ENCODE measurements at places on chromosomes 6 and 20.

DNA sequence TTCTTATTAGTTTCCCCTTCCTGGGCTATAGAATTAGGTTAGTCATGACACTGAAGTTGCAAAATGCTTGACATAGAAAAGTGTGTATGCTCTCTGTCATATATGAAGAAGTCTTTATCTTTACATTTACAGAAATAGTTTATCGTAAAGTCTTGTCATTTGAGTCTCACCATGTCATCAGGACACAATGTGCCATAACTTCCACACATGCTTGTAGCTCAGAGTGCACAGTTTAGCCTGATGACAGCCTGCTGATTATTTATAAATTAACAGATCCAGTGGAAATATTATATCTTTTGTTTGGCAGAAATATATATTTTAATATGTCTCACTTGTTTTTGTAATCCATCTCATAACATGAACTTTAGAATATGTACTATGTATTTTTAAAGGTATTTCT, 286.9 kb upstream of the QKI start:
- no peak for DNase-seq

- no peak for DNase-seq
Observed at GRCh38 chr20:20839771-20840170, 127.3 kb upstream of the RALGAPA2 start.

- DNase-seq = no peak
Observed at GRCh38 chr6:39197521-39197920, 31.8 kb downstream of the KCNK5 start.

DNA sequence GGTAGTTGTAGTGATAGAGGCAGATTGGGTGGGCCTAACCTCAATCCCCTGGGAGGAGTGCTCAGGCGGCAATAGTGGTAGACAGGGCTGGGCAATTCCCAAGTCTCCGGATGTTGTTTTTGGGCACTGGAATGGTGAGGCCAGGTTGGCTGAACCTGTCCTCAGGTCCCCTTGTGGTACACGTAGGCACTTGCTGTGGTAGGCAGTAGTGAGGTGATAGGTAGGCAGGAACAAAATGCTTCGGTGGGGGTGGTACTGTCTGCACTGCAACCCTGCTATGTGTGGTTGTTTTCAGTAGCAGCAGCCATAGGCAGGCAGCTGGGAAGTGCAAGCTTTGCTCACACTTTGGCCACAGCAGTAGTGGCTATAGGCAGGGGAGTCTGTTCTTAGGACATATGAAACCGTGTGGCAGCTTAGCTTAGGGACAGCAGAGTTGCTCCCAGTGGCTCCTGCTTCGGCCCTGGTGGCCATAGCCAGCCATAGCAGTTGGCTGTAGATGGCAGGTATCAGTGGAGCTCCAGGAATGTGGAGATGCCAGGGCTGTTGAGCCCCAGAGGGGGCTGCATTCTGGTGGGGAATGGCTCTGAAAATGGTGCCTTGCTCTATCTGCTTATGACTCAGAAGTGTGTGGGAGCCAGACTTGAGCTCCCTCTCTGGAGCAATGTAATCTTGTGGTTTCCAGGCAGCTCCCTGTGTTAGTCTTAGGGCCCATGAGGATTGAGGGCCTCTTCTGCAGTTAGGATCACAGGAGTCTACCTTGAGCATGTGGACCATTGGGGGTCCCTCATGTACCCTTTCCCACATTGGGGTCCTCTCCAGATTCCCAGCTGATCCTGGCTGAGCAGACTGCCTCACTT, 241.8 kb upstream of the BMP2 start:
- no peak for DNase-seq

DNA sequence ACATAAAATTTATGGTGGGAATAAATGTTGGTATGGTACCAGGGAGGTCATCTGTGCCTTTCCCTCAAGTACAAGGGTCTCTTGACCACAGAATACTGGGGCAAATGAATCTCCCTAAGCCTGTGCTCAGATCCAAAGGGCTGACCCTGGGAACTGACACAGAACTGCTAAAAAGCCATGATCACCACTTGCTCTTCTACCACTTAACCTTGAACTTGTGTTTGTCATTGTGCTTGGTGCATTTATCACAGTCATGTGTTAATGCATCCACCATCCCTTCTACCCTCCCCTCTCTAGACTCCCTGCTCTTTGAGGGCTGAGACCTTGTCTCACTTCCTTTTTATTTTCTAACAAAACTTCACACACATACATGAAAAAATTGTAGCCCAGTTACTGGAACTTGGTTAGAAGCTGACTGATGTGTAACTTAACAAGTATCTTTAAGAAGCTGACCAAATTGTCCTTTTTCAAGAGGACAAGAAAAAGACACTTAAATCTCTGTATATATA, 46.1 kb upstream of the PBOV1 start:
- no peak for DNase-seq

DNA sequence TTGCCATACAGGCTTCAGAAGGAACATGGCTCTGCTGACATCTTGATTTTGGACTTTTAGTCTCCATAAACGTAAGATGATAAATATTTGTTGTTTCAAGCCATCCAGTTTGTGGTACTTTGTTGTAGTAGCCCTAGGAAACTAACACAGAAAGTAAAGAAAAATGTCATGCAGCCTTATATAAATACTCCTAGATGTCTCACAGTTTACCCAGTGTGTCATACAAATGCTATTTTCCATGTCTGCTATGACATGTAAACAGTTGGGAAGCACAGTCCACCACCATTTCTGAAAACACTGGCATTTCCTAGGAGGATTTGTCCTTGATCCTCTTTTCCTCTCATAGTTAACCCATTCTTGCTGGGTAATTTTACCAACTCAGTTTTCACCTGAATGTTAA, 30.6 kb upstream of the ME1 start:
- DNase-seq = no peak

DNA sequence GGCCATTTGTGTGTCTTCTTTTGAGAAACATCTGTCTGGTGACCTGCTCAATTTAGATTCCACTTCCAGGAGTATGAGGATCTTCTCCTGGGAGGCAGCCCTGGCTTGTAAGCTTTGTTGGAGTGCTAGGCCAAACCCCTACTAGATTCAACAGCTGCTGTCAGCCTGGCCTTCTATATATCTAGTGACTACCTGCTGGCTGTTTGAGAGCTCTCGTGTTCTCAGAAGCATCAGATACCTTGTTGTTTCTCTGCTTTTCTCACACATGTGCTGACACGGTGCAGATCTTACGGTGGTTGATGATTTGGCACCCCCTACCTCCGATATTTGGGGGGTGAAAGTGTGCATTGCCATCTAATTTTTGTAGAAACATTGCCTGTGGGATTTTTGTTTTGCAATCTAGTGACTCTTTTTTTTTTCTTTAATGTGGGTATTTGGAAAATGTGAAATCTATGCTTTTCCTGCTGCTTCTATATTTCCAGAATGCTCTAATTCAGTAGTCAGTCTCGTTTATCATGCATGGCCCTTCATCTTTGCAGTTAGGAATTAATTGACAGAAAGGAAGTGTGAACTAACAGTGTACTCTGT, 4.7 kb downstream of the CCN2 start:
- no peak for DNase-seq

DNA sequence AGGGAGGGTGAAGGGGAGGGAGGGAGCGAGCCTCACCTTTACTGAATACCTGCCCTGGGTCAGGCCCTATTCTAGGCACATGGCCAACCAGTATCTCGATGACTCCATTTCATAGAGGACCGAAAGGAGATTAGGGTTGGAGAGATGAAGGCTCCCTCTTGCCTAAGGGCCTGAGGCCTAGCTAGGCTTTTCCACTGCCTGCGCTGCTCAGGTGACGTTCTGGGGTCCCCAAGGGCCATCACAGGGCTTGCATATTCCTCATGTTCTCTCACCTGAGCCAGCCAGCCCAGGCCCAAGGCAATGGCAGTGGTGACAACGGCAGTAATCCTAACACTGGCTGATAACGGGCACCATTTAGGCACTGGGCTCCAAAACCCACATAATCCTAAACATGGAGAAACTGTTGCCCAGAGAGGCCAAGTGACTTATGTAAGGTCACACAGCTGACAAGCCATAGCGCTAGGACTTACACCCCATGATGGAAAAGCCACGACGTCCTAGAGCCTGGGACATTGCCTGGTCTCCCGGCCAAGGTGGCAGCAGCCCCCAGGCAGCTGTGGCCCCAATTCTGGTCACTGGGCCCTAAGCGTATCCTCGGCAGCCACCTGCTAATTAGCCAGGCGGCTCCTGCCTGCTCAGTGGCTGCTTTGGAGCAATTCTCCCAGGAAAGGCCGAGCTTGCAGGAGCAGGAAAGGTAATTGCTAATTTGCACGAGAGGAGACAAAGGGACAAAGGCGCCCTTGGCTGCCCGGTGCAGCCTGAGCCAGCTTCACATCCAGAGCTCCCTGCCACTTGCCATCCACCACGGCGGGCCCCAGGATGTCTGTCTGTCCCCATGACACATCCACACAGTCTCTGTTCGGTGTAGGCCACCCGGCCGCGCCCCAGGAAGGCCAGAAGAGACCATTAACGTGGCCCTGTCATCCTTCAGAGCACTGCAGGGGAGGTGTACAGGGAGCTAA, 21.5 kb downstream of the NOL4L start:
- peak; percentile 89 for DNase-seq

- peak; percentile 38 for DNase-seq
Observed at GRCh38 chr6:47308552-47309290, 984 bp downstream of the TNFRSF21 start.

GRCh38 chr20:41140226-41141133, 3.1 kb downstream of the PLCG1 start:
- DNase-seq = no peak

GRCh38 chr6:110816677-110817076, 1.4 kb upstream of the CDK19 start:
- DNase-seq = no peak

Data from NCI-H2081 (cell line).